Epithelial cell of prostate (primary cell): ENCODE measurements at places on chromosomes 7 and 10.

DNA sequence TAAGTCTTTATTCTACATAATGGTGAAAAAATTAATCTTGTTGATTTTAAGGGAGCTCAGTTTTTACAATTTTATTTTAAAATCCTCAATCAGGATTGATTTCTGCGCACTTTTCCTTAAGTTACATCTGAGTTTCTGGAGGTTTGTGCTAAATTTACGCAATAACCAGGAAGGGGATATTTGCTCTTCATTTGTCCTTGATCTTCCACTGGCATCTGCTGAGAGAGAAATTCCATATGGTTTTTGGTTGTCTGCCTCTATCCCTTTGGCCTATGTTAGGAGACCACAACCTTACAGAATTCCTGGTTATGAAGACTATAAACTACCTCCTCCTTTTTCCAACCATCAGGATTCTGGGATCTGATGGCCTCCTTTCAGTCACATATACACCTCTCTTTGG, 20.1 kb upstream of the CDK6 start:
- DNase-seq: no peak

- peak; percentile 45 for DNase-seq
These were observed 89.2 kb upstream of the MKLN1 start for GRCh38 chr7:131238347-131238931.

DNA sequence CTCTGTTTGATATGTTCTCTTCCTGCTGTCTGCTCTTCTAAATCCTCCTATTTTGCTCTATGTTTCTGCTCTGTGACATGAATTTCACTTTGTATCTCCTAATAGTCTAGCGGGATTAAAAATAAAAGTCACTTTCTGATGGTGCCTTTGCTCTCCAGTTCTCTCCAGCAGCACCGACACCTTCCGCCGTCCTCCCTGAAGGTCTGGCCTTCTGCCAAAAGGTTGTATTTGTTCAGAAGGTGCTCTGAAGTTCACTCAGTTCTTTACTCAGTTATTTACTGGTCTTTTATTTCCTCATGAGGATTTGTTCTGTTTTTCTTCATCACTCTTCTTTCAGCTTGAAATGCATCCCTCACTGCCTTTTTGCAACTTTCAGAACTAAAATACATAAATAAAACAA, 11.2 kb upstream of the EPHA1 start:
- no peak for DNase-seq

DNA sequence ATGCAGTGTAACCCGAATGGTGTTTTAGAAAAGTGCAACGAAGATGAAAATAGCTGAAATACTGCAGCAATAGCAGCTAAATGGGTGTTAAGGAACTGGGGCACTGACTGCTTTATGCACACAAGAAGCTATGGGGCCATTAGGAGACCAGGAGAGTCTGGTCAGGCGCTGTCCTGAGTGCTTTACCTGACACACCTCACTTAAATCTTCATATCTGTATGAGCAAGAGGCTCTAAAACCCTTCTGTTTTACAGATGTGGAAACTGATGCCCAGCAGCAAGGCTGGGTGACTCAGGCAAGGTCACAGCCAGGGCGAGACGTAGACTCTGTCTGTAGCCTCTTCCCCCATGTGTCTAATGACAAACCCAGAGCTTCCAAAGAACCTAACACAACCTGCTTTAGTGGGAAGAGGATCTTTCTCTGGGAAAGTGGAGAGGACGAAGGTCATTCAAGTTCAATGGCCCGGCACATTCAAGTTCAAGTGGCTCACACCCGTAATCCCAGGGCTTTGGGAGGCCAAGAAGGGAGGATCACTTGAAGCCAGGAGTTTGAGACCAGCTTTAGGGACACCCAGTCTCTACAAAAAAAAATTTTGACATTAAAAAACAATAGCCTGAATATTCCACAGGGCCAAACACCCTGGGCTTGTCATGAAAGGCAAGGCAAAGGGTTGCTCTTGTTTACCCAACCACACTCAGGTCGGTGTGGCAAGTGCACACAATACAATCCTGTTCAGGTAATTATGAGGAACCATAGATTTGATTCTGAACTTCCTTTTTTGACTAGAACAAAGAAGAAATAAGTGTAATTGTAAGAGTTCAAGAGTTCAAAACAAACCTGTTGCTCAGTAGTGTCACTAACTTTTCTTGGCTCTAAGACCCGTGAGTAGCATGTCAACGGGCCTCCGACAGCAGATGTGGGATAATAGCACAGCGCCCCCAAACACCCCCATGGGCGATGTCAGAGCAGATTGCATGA, 53.7 kb upstream of the KLF6 start:
- no peak for DNase-seq

DNA sequence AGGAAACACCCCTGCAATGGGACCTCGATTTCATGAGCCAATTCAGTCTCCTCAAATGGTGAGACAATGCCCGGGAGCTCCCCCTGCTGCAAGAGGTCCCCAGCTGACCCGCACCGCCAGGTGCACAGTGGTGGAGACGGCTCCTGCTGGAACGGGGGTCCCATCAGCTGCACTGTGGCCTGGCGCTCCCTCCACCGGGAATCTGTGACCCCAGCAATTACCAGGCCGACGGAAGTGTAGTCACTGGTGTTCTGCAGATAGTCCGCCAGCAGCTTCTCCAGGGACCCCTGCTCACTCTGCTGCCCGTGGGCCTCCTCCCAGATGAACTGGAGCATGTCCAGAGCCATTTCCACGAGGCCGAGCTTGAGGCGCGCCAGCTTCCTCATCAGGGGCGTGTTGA, 64.9 kb upstream of the NKX6-2 start:
- DNase-seq: no peak

GRCh38 chr10:44911081-44911540, at the start of gene TMEM72:
Gene TMEM72 (plus strand): TSS chr10:44911337. CDS start chr10:44911513, 176 bp downstream.
- no peak for DNase-seq

GRCh38 chr10:75730847-75731246, 299.4 kb downstream of the LRMDA start:
- DNase-seq: no peak

DNA sequence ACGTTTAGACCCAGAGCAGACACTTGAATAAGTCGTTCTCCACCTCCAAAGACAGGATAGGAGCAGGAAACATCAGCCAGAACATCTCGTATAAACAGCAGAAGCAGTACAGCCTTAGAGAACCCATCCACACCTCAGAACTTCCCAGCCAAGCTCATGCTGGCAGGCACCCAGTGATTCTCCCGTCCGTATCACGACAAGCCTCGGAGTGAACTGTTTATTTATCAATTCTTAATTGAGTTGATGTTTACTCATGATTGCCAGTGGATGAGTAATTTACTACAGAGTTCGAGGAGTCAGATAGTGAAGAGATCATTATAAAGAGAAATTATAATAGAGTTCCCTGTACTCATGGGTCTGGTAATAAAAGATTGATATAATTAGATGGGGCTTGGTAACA, 811.5 kb downstream of the LRMDA start:
- DNase-seq: no peak

GRCh38 chr7:158803367-158803969, 25.8 kb downstream of the ESYT2 start:
- no peak for DNase-seq

DNA sequence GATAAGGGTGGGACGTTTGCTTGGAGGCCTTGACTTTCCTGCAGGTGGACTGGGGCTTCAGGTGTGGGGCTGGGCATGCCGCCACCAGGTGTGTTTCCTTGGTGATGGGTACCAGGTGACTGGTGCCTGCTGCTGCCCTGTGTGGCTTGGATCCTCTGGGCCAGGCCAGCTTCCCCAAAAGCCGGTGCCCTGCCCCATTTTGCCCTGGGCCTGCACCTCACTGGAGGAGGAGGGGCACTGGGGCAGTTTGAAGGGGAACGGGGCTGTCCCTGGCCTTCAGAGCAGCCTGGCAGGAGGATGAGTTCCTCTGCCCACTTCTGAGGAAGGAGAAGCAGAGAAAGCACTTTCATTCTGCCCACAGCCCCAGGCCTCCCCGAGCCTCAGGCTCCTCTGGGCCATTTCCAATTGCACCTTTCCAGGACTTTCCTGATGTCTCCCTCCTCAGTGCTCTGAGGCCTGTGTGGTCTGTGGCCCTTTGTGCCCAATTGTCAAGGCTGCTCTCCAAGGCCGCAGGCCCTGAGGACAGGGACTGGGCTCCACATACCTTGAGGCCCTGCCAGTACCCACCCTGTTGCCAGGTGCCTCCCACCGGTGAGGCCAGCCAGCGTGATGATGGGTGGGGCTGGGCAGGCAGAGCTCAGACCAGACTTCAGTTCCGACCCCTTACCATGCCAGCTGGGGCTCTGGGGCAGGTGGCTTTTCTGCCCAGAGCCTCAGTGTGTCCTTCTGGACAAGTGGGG, 25.3 kb upstream of the SMARCD3 start:
- no peak for DNase-seq
